Astrocyte of the spinal cord (primary cell): ENCODE measurements at places on chromosomes 7 and 10.

- no peak for DNase-seq
Measured at GRCh38 chr10:102682416-102682815, 31.8 kb downstream of the ARL3 start.

DNA sequence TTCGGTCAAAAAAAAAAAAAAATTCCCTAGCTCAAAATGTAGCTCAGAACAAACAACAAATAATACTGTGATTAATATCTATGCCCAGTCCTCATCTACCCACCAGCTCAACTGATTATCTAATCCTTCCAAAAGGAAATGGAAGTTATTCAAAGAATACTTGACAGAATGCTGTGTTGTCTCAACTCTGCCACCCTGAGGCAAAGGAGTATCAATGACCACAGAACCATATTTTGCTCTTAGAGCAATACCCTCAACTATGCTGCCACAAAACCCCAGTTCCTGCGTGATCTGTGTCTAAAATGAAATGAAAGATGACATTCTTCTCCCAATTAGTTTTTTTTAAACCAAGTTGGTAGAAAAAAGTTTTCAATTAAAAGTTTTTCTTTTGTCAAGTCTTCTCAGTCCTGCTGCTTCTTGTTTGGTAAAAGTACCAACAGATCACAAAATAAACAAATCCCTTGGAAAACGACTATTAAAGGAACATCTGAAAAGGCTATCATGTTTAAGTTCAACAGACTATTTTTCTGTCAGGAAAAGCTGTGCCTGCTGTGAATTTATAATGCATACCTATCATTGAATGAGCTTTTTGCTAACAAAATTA lies 21.6 kb downstream of the RBM28 start:
- DNase-seq = peak; percentile 32

GRCh38 chr7:150374026-150374425 lies 5.1 kb upstream of the ZNF775 start:
- DNase-seq = no peak

DNA sequence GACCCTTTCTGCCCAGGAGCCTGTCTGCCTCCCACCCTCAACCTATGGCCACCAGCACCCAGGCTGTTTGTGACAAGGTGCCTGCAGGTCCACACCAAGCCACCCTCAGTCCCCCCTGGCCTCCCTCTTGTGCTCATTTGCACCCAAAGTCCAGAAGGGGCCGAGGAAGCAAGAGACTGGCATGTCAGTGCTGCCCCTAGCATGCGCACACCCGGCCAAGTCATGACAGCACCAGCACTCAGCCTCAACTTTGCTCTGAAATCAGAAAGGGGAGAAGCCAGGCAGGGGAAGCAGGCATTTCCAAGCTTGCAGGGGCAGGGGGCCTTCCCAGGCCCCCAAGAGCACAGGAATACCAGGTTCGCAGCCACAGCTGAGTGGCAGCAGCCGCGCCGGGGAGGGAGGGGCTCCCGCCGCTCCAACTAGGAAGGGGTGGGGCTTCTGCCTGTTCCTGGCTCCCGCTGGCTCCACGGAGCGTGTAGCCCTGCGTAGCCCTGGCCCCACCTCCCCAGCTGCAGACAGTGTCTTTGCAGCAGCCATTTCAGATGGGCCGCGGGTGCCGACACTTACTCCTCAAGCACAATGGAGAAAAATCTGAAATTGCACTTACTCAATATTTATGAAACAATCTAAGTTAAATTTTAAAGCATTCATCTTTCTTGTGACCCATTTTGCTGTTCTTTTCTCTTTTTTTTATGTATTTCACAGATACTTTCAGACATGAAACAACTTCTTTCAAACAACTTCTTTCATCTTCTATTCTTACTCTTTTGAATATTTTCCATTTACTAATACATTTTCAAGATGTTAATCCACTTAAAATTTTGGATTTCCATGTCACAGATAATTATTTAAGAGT lies 54.9 kb upstream of the ABCB5 start:
- no peak for DNase-seq

DNA sequence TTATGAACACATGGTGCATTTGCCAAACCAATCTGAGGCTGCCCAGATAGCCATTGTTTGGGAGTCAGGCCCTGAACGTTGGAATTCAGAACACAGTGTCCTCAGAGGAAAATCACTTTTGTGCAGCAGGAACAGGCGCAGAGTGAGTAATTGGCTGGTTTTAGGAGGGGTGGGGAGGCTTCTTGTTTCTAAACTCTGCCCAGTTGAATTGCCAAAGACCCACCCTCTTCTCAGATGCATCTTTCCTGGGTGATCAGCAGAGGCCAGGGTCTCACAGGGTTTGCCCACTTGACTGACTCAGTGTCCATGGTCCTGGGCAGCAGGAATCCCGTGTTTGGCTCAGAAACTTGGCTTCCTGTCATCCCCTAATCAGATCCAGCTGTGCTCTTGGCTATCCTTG lies 24.3 kb downstream of the PRLHR start:
- peak; percentile 33 for DNase-seq

DNA sequence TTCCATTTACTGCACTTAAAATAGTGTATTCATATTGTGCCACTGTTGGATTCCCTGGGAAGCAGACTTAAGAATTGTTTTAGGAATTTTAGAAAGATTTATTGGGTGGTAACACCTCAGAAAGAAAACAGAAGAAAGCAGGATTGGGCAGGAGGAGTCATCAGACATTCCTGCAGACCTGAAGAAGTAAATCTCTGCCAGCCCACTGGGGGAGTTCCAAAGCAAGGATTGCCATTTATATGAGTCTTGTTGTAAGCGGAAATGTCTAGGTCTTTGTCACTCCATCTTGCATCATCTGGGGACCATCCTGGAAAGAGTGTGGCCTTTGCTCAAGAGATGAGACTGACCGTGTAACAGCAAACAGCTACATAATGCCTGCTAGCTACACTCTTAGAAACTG lies 947.6 kb upstream of the POT1 start:
- no peak for DNase-seq

DNA sequence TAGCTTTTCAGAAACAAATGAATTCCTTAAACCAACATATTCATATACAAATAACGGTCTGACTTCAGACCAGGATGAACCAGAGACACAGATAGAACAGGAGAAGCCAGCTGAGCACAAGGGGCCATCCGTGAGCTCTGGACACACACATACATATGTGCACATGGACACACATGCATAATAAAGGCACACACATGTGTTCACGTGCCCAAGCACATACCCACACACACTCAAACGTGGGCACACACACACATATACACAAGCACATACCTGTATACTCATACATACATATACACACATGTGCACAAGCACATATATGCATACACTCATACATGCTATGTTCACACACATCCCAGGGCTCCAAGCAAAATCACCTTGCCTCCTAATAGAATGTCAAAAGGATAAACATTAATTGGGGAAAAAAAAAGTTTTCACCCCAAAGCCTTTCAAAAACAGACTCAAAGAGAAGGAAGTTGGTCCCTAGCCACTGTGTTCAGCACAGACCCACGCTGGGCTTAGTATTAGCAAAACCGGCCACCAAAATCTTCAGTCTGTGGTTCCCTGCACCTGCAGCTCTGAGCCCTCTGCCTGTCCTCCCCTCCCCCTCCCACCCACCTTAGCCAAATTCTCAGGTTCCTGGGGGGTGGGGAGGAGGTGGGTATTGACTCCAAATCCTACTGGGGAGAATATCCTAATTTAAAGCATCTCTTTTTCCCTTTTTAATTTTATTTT lies 100.4 kb upstream of the MACROH2A2 start:
- no peak for DNase-seq

- no peak for DNase-seq
Measured at GRCh38 chr7:59079-60016, 133.0 kb upstream of the FAM20C start.

DNA sequence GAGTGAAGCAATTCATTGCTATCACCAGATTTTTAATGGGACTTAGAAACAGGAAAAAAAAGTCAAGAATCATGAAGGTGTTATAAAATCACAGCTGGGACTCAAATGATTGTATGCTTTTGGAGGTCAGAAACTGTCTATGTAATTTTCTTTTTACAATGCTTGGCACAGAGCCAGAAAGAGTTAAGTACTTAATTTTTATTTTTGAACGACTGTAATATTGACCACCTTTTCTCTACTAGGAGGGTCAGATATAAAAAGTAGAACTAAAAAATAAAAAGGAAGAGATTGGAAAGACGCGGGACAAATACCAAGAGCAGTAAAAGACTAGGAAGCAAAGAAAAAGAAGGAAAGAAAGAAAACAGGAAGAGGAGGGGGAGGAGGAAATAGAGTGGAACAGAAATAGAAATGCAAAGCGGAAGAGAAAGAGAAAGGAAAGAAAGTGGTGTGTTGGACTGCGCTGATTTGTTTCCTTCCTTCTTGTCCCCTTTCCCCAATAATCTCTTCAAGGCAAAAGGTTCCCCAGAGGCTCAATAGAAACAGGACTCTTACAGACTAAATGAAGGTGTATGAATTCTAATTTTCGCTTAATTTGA lies 23.2 kb upstream of the C1GALT1 start:
- no peak for DNase-seq

DNA sequence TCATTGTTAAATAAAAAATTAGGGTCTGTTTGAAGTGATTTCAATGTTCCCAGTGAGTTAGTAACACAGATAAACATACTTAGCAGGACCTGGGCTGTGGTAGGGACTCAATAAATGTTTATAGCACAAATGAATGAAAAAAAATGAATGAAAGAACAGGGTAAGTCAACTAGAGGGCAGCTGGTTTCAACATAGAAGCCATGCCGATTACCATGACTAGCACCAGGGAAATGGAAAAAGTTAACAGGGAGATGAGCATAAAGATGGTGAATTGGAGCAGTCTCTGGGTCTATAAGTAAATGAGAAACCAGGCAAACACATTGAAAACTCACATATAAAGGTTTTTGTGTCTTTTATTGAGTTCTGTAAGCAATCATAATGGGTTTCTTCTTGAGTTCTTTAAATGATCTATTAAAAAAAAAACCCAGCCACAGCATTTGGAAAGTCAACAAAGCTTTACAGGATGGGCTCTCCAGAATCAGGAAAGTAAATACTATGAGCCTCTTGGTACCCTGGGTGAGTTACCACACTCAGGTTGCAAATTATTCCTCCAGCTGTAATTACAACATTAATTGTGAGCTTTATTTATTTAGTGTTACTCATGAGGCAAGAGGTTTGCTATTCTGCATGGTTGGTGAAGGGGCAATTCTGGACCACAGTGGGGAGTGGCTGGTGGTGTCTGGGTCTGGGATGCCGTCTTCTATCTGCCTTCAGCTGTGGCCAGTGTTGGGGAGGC lies 46.1 kb upstream of the MTPN start:
- DNase-seq = no peak

- DNase-seq = peak; percentile 90
Measured at GRCh38 chr10:3500408-3500856, 284.6 kb downstream of the KLF6 start.

DNA sequence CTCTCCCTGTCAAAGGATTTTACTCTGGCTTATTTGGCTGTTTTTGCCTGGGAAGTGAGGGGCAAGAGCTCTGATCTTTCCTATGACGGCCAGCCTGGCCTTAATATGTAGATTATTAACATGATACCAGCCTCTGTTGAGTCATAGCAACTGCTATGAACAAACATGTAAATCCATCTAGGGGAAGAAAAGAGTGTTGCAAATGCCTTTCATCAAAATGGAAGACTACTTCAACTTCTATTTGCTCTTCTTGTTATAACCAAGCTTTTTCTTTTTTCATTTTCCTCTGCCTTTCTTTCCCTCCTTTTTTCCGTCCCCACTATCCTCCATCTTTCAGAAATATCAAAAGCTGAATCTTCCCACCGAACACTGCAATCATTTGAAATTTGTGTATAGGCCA lies 46.6 kb downstream of the BTRC start:
- DNase-seq = no peak

DNA sequence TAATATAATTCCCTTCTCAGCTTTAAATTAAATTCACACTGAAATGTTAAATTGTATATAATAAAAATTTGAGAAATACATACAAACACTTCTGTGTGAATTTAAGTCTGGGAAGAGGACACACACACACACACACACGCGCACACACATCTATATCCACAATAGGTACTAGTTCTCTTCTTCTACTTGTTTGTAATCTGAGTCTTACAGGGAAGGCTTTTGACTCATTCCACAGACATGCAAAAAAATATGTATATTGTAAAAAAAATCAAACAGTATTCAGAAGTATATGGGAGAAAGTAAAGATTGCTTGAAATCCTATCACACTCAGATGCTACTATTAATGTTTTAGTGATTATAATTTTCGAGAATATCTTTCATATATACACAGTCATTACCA lies 276.2 kb downstream of the MDFIC start:
- peak; percentile 36 for DNase-seq

- no peak for DNase-seq
Measured at GRCh38 chr7:2007551-2007950, 225.2 kb downstream of the MAD1L1 start.

- peak; percentile 64 for DNase-seq
Measured at GRCh38 chr7:36526863-36527548, 137.3 kb downstream of the ANLN start.

DNA sequence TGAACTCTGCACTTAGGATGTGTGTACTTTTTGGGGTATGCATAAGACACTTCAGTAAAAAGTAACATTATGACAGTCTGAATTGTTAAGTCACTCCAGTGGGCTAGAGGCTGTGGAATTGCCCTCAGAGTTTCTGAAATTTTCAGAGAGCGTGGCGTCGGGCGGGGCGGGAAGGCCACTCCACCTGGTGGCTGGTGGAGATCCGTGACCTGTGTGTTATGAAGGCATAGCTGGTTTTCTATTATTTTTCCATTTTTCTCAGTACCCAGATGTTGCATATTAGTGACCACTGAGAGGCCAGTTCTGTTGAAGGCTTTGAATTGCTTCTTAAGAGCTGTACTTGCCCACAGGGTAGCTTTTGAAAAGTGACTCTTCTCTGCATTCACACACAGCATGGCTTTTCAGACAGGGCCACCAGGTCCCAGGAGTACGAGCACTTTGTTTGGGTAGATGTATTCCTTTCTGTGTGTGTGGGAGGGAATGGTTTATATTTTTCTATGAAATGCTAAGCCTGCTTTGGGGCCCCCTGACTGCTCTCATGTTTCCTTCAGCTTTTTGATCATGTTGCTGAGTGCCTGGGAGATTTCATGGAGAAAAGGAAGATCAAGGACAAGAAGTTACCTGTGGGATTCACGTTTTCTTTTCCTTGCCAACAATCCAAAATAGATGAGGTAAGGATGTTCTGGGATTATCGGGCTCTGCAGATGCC lies 52.3 kb downstream of the TACR2 start:
- DNase-seq = no peak
